ENCODE measurements at places on chromosomes 4 and X. TPM values are rescaled to one million over a fixed set of nuclear protein-coding genes. Genes with fewer than 3 reads are reported as not detected.
A peak's percentile ranks its signal among the peaks of the same experiment; 100 is the strongest.

The L1CAM gene
- 101 TPM for total RNA-seq

The EMCN gene
- total RNA-seq: 2.9 TPM

The BEX1 gene
- total RNA-seq: 127 TPM

The ZNF330 gene
- 20.4 TPM for total RNA-seq

The TCEAL5 gene
- total RNA-seq: 6.9 TPM

The GABRE gene
- total RNA-seq: 0.82 TPM

The RAB9B gene
- total RNA-seq: 48.9 TPM

The MAPK10 gene
- 177 TPM for total RNA-seq

The DMRTC1 gene
- not detected for total RNA-seq

DNA sequence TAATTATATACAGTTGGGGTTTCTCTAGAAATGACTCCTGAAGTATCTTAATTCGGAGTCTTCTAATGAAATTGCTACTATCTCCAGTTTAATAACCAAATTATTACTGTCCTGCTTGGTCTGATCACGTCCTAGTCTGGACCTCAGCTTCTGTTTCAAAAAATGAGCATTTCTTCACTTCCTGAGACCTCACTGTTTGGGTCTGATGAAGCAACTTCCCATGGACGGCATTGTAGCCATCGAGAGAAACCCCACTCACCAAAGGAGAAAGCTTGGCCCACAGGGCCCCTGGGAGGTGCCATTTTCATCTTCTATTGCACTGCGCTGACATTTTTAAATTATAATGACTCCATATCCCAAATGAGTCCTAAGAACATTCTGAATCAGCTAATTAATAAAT lies 178.0 kb downstream of the MGST2 start:
- DNase-seq: no peak

GRCh38 chr4:155722816-155723499 lies 35.9 kb upstream of the GUCY1B1 start:
- DNase-seq: no peak

GRCh38 chr4:153676486-153676885 lies 7.6 kb upstream of the TLR2 start:
- DNase-seq: no peak

- no peak for DNase-seq
Observed at GRCh38 chr4:148800940-148801339, 358.7 kb upstream of the NR3C2 start.

- peak; percentile 38 for DNase-seq
Observed at GRCh38 chrX:48945517-48946348, 11.7 kb downstream of the OTUD5 start.

DNA sequence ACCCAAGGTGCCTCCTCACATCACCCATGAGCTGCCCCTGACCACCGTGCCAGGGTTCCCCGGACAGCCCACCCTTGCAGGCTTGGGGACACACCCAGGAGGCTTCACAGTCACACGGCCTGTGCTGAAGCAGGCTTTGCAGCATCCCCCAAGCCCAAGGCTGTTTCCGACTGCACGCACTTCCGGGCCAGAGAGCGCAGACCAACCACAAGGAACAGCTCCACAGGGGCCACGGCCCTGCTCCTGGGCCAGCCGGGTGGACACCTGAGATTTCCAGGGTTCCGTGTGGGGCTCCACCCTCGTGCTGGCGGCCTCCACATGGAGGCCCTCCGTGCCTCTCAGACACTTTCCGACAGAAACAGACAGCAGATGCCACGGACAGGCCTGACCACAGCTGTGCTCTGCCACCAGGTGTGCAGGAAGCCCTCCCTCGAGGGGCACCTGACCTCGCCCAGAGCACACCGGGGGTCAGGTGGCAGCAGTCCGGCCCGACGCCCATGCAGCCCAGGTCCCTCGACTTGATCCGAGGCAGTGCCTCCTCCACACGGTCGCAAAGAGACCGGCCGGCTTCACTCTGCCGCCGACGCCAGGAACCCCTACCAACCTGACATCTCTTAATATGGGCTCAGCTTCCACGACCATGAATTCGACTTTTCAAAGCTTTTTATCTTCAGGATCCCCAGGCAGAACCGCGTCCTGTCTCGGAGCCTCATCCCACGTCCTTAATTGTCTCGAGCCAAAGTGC lies 8.0 kb downstream of the CTBP1 start:
- DNase-seq: peak; percentile 31

DNA sequence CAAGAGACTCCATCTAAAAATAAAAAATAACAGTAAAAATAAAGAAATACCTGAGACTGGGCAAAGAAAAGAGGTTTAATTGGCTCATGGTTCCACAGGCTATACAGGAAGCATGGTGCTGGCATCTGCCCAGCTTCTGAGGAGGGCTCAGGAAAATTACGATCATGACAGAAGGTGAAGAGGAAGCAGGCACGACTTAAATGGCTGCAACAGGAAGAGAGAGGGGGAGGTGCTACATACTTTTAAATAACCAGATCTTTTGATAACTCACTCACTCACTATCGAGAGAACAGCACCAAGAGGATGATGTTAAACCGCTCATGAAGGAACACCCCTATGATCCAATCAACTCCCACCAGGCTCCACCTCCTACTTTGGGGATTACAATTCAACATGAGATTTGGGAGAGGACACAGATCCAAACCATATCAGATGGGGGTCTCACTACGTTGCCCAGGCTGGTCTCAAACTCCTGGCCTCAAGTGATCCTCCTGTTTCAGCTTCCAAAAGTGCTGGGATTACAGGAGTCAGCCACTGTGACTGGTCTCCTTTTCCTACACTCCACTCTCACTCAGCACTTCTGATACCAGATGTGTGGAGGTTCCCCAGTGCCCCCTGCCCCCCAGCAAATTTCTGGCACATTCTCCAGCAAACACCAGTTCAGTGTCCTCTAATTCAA lies 11.9 kb upstream of the ZNF157 start:
- DNase-seq: no peak

- no peak for DNase-seq
Observed at GRCh38 chrX:118755633-118756032, 28.2 kb downstream of the IL13RA1 start.

GRCh38 chrX:149982310-149982709 lies 44.0 kb upstream of the EOLA2 start:
- DNase-seq: no peak

DNA sequence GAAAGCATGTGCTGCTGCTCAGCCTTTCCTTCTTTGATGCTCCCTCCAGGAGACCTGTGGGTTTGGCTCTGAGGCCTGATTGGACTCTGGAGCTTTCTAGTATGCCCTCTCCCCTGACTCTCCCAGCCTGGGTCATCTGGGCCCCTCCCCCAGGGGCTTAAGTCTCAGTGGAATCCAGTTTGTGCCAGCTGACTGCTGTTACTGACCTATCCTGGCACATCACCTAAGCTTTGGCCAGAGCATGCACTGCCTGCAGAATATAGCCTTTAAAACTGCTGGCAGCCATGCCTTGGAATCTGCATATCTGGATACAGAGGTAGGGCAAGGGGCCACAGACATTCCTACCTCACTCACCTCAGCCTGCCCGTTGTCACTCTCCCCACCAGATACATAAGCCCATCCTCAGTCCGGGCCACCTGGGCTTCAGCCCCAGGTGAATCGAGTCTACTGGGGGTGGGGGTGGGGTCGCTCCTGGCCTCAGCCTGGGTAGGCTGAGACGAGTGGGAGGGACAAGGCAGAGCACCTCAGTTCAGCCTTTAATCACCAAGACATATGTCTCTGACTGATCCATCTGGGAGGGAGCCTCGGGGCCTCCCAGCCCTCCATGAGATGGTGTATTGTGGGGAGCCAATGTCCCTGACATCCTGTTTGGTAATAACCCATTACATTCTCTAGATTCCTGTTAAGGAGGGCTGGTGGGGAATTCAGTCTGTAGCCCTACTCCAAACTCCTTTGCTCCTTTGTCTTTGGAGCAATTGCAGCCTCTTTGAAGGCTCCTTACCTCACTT lies 61.2 kb downstream of the STARD8 start:
- no peak for DNase-seq

DNA sequence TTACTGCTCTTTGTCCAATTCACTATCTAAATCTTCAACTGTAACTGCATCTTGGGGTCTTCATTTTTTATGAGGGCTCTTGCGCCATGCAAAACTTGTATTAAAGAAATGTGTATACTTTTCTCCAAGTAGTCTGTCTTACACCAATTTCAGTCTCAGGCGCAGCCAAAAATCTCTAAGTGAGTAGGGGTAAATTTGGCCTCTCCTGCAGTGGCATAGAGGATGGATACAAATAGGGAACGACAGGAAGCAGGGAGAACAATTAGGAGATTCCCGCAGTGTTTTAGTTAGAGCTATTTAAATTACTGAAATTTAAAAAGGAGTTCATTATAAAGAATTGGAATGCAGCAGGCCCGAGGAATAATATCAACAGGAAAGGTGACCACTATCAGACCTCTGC lies 30.2 kb downstream of the DMP1 start:
- DNase-seq: no peak

DNA sequence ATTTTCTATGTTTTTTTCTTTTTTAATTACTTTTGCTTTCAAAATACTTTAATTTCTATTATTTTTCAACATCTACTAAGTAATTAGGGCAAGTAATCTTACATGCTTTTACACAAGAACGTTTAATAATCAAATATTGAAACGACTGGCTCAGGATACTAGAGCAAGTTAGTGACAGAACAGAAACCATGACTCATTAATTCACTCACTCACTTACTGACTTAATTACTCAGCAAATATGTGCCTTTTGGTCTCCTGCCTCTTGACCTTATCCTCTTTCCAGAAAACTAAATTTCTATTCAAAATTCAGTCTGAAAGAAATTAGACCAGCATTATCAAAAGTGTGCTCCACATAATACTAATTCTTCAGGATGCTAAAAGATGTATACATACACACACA lies 314.9 kb upstream of the TEX13C start:
- no peak for DNase-seq

GRCh38 chrX:26146024-26146423 lies 7.9 kb downstream of the MAGEB18 start:
- no peak for DNase-seq

GRCh38 chr4:5409972-5410618 lies 298.3 kb downstream of the EVC2 start:
- DNase-seq: no peak

DNA sequence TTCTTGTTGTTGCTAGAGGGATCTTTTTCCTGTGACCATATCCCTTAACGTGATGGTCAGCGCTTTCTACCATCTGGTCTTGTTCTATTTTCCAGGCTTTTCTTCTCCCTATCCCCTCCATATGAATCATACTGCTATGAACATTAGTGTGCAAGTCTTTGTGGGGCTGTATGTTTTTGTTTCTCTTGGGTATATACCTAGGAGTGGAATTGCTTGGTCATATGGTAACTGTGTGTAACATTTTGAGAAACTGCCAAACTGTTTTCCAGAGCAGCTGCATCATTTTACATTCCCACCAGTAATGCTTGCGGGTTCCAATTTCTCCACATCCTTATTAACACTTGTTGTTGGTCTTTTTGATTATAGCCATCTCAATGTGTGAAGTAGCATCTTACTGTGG lies 121.4 kb downstream of the SPRY1 start:
- no peak for DNase-seq

GRCh38 chr4:89570931-89571330 lies 263.3 kb upstream of the GPRIN3 start:
- DNase-seq: no peak

GRCh38 chr4:92368653-92369052 lies 64.9 kb downstream of the GRID2 start:
- no peak for DNase-seq

GRCh38 chr4:93779228-93779627 lies 49.3 kb upstream of the ATOH1 start:
- no peak for DNase-seq

GRCh38 chr4:91340822-91341221 lies 962.9 kb upstream of the GRID2 start:
- DNase-seq: no peak

DNA sequence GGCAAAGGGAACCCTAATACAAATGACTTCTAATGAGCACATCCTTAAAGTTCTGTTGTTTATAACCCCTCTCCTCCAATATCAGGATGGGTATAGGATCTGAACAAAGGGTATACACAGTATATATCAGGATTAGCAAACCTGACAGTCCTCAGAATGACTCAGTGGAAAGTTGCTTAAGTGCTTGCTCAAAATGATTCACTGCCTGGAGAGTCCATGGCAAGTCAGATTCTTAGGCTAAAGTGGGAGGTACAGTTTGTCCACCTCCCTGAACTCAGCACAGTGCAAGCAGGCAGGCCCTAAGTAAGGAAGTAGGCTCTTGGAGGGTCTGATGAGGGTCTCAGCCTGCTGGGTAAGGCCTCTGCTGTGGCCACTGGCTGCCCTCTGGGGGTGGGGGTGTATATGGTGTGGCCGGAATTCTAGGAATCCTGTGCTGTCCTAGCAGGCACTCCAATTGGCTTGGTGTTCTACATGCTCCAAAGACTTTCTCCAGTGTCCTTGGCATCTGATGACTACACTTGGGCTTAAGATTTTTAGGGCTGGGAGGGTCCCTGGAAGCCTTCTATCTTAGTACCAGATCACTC lies 54.3 kb downstream of the CHRDL1 start:
- DNase-seq: no peak

DNA sequence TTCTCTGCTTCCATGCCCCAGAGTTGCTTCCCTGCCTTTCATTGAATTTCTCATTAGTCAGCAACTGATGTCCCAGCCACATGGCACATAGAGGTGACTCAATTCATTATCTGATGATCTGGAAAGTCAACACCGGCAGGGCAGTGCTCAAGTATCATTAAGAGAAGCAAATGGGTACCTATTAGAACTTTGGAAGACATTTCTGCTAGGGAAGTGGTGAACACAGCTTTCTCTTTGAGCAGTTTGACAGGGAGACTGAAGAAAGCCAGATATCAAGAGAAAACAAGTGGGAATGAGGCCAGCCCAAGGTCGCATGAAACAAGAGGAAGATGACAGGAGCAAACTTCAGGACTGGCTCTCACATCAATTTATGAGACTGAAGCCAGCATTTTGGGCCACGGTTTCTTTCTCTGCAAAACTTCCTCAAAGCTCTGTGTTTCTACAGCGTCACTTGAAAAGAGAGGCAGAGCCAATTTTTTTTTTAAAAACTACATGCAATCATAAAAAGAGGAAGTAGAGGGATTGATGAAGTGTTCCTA lies 108.3 kb upstream of the RPS6KA3 start:
- DNase-seq: no peak

- no peak for DNase-seq
Observed at GRCh38 chr4:85734424-85734831, 259.5 kb downstream of the ARHGAP24 start.

DNA sequence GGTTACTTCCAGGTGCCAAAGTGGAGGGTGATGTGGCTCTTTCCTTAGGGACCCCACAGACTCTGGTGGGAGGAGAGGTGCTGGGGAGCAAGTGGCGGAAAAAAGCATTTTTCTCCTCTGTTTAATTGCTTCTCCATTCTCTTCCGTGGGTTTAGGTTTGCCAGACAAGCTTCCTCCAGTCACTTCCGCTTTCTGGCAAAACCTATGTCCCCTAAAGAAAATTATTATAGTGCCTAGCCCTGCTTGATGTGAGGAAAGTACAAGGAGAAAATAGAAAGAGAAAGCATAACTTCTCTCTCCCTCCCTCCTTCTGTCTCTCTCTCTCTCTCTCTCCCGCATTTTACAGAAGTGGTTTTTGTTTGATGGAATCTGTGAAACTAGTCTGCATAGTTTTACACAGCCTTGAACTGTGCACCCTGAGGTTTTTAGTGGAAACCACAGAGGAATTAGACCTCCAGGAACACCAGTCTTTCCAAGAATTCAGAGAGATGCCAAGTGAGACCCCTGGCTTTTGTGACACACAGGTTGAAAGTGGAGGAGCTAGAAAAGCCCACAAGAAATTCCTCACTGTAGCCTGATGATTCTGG lies 231.1 kb upstream of the ANXA3 start:
- DNase-seq: no peak
